ENCODE measurements at places on chromosomes 1 and 21.

GRCh38 chr21:41622831-41623548 is 115.0 kb upstream of the TMPRSS2 start:
- peak; percentile 47 for DNase-seq

- DNase-seq, result peak; percentile 2
Observed at GRCh38 chr1:237932816-237933215, 42.1 kb upstream of the ZP4 start.

DNA sequence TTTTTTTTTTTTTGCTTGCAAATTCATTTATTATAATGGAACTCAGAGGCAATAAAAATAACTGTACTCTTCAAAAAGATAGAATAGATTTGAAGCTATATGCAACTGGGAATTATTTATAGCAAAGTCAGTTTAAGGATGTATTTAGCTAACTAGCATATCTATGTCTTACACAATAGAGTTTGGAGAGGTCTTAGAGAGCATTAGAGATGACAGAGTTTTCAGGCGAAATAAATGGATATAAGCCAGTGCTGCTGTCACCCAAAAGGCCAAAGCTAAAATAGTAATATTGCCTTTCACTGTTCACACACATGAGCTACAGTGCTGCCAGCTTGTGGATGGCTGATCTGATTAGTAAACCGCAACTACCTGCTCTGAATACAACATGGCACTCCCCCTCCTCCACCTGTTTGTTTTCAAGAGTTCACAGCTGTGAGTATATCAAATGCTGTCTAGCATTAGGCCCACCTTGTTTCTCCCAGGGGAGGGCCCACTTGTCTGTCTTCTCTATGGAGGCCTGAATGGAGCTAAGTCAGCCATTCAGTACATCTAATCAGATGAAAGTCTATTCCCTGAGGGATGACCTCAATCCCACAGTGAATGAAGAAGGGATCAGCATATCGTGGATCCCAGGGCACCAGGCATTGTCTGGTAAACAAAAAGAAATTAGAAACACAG is 25.2 kb upstream of the SSX2IP start:
- DNase-seq, result no peak

DNA sequence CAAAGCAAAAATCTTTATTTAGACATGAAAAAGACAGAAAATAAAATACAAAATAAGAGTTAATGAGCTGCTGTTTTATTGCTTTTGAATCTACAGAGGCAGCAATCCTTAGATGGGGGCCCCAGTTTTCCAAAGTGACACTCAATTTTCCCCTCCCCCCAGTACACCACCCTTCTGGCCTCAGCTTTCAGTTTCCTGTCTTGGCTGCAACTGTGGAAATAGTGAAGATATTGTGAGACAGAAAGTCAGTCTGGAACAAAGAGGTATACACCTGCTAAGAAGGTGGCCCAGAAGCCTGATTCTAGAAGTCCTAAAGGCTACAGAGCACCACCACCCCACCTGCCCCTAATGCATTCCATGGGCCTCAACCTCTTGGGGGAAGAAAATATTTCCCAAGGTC is 1.1 kb upstream of the MTMR11 start:
- no peak for DNase-seq

- DNase-seq, result no peak
Observed at GRCh38 chr1:2966449-2967328, 54.6 kb upstream of the ACTRT2 start.

All from EL (cell line).